ENCODE measurements at places on chromosomes 2 and 18.

DNA sequence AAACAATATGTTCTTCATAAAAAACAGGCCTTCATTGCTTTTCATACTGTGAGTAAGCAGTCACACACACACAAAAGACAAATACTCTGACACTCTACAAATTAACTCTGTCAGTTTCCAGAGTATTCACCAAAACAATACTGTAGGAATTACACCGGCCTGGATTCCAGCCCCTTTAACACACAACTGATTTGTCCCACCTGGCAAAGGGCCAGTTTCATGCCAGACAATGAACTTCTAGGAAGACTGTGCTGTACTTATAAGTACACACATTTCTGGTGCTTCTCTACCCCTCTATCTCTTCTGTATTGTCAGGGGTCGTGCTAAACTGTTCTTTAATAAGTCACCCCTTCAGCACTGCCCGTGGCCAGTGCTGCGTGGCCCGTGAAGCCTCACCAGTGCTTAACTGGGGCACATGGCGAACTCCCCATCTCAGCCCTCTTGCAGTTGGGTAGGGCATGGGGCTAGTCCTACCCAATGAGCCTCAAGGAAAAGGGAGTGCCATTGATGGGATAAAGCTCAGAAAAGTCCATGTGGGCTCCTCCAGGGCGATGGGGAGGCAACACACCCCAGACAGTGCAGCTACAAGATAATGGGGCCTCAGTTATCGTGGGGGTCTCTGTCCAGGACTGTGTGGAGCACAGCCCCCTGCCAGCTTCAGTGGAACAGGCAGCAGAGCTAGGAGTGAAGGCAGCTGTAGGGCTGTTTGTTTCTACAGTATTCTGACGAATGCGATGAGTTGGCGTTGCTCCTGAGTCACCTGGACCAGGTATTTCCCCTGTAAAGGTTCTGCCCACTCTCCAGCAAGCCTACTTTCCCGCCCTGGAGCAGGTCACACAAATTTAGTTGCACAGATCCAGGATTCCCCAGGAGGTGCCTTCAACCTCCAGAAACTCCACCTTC lies 99.0 kb downstream of the SP3 start:
- no peak for DNase-seq

DNA sequence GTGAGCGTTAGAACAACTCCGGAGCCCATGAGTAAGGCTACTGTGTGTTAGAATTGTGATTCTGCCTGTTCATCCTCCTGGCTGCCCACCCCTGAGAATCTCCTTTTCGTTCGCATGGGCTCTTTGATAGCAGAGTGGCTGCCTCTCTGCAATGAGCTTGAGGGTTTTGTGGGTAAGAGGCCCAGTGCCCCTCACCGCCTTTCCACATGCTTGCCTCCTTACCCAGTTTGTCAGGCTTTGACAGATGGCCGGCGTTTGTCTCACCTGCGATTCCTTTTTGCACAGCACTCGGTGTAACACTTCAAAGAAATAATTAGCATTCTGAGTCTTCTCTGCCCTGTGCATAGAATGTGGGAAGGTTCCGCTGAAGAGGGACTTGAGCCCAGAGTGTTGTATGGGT lies 138.0 kb downstream of the RHBDD1 start:
- no peak for DNase-seq

DNA sequence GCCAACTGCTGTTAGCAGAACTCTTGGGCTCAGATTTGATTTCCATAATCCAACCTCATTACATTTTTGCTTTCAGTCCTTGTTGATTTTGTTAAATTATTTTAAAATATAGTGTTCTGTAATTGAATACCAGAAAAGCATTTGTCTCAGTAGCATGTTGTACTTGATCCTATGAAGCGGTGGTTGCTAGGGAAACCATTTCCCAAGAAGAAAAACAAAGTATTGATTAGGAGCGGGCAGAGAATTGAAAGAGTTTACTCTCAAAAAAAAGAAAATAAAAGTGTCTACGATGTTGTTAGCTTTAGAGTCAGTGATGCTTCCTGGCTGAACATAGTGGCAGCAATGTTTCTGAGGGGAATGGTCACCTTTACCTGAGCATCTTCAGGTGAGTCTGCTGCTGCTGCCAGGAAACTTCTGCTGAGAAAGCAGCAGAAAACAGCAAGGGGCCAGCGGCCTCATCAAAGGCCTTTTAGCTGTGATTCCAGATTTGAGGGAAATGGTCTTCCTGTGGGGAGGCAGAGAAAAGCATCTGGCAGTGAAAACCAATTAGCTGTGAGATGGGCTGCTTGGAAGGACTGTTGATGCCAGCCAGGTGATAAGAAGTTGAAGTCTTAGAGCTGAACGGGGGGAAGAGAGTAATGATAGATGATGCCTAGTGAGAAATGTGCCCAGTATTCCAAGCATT lies 37.1 kb downstream of the CRIM1 start:
- DNase-seq: no peak

- no peak for DNase-seq
These were observed 127.2 kb upstream of the SP5 start for GRCh38 chr2:170587922-170588321.

All from ureter (tissue), 1 donor.